GM10248 (cell line): ENCODE measurements at places on chromosomes 5 and 9.

GRCh38 chr9:20405616-20406015 lies 216.7 kb downstream of the MLLT3 start:
- DNase-seq, result no peak

DNA sequence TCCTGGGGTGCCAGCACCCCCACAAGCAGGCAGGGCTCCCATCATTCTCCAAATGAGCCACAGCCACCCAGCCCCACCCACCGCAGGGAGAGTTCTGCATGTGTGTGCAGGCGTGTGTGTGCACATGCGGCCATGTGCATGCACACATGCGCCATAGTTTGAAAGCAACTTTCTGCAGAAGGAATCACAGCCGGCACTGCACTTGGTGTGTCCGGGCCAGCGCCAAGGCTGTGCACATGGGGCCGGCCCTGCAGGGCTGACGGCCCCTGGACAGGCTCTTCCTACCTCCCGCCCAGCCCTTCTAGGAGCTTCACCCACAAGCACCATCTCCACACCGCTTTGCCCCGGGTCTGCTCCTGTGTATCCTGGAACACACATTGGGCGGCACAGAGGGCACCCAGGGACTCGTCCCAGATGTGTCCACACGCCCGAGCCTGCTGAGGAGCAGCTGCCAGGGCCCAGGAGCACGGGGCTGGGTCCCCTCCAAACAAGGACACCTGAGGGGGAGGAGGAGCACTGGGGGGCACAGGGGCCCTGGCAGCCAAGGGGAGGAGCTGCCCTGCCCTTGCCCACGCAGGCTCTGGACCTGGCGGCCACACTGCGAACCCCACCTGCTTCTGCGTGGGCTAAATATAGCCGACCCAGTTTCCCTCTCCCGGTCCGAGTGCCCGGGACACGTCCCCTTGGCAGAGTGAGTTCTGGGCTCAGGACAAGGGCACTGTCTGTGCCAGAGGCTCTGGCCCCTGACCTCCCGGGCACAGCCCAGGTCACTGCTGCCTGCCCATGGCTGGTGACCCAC lies 19.1 kb downstream of the TPPP start:
- no peak for DNase-seq

DNA sequence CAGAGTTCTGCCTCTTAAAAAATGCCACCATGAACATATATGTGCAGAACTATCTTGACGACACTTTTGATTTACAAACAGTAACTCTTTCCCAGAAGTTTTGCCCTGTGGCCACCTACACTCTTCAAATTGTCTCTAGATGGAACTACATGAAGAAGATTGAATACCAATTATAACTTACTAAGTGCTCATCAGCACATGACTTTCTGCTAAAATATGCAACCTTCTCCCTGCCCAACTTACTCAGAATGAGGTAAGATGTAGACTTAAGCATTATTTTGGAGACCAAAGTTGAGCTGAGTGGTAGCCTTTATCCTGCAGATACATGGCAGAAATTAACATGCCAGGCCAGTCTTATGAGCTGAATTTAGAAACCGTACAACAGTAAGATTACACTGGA lies 105.4 kb downstream of the SEMA5A start:
- no peak for DNase-seq

DNA sequence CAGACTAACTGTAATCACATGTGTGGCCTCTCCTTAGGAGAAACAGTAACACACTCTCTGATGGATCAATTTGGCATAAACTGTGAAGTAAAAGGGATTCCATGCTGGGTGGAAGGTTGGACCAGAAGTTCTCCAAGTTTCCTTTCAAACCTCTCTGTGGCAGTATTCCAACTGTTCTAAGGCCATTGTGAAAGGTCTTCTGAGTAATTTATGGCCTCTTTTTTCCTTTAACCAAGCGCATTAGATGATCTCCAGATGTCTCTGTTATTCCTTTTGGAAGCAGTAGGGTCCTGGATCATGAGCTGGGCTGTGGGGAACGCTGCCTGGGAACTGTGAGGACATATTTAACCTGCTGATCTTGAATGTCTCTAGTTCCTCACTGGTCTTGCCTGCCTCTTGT lies 80.6 kb upstream of the IL6ST start:
- DNase-seq, result no peak

DNA sequence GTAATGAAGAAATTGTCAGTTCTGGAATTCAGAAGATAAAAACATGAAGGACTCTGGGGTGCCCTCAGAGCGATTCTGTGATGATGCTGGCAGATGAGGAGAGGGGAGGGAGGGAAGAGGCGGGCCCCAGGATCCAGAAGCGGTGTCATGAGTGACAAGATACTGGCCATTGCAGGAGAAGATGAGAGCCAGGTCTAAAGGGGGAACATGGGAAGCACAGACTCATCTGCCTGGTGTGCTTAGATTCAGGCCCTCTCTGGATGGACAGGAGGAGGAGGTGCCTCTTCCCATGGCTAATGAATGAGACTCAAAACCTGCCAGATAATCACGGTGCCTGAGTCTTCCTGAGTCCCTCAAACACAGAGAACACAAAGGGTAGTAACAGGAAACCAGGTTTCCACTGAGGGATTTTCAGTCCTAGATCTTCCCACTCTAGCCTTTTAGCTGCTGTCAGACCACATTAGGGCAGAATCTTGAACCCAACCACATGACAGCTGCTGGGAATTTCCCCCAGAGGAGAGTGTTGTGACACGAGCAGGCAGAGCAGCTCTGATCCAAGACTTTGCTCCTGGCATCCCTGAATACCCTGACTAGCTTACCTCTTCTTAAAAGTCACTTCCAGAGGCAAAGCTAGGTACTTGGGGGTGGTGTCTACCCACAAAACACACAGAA lies 28.2 kb upstream of the HSPA9 start:
- peak; percentile 46 for DNase-seq

DNA sequence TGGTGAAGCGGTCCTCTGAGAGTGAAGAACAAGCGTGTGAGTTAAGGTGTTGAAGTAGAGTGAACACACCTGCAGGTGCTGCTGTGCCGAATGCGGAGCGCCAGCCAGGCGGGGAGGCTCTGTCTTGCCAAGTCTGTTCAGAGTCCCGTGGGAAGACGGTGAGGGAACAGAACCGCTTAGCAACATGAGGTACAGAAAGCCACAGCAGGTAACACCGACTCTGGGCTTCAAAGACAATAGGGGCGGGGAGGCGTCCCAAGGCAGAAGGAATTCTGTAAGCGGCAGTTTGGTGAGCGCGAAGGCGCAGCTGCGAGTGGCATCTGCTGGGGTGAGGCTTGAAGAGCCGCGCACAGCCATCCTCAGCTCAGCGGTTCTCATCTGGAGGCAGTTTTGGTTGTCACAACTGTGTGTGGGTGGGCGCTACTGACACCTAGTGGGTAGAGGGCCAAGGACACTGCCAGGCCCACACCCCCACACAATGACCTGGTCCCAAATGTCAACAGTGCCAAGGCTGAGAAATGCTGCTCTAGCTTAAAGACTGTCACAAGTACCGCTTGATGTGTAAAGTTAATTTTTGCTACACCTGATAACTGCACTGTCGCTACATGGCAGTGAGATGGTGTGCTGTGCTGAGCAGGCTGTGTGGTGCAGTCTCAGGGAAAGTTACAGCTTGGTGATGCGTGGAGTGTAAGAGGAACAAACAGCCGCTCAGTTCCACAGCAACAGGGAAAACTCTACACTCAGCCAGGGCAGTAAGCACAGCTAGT lies 67.4 kb upstream of the TBC1D9B start:
- DNase-seq, result peak; percentile 56

GRCh38 chr5:135835766-135836165 lies 1.3 kb downstream of the SLC25A48 start:
- no peak for DNase-seq

GRCh38 chr9:88936132-88936531 lies 55.1 kb upstream of the S1PR3 start:
- no peak for DNase-seq

DNA sequence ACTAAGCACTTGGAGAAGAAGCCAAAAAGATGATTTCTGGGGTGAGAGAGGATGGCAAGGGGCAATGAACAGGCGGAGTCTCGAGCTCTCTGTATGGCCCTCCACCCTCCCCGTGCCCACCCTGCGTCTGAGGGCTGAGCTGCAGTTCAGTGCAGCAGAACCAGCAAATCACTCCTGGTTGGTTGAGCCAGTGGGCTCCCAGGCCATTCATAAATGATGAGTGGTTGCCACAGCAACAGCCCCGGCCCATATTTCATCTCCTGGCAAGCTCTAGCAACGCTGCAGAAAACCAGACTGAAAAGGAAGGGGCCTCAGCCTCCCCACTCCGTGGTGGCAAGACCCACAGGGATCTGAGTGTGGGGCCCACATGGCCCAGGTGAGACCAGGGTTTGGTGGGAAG lies 93.8 kb upstream of the PPP1R26 start:
- DNase-seq, result no peak

GRCh38 chr5:137405393-137405792 lies 93.7 kb downstream of the SPOCK1 start:
- DNase-seq, result no peak

GRCh38 chr9:97761879-97762278 lies 64.7 kb upstream of the XPA start:
- no peak for DNase-seq

- DNase-seq, result no peak
These were observed 12.5 kb downstream of the PHF2 start for GRCh38 chr9:93588641-93589609.

- no peak for DNase-seq
These were observed 648.5 kb downstream of the MTRR start for GRCh38 chr5:8517456-8517855.

- no peak for DNase-seq
These were observed 53.3 kb upstream of the ANGPTL2 start for GRCh38 chr9:127175764-127176163.

DNA sequence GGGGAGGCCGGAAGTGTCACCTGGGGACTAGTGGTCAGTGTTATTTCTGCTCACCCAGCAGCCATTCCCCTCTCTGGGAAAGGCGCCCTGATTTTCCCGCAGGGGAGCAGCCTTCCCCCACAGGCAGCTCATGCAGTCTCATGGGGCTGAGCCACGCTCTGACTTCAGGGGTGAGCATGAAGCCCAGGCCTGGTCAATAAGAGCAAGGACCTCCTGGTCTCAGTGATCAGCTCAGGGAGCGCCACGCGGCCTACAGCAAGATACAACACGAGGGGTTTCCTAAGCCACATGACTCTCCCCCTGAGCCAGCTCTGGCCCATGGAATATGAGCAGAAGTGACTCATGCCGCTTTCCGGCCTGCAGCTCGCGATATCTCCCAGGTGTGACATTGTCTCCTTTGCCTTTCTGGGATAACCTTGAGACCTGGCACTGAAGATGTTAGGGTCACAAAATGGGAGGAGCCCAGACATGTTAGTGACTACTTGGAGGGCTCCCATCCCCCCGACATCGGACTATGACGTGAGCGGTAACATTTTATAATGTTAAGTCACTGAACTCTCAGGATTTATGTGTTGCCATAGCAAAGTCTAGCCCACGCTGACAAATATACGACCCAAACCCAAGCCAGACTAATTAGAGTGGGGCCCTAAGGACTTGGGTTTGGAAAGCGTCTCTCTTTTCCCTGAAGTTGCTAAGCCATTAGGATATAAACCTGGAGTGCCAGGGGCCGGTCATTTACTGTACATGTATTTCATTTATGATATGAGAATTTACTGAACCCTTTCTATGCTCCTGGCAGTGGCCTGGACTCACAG lies 46.5 kb upstream of the GFPT2 start:
- peak; percentile 10 for DNase-seq

GRCh38 chr5:135076051-135076491 lies 42.0 kb upstream of the PITX1 start:
- no peak for DNase-seq

DNA sequence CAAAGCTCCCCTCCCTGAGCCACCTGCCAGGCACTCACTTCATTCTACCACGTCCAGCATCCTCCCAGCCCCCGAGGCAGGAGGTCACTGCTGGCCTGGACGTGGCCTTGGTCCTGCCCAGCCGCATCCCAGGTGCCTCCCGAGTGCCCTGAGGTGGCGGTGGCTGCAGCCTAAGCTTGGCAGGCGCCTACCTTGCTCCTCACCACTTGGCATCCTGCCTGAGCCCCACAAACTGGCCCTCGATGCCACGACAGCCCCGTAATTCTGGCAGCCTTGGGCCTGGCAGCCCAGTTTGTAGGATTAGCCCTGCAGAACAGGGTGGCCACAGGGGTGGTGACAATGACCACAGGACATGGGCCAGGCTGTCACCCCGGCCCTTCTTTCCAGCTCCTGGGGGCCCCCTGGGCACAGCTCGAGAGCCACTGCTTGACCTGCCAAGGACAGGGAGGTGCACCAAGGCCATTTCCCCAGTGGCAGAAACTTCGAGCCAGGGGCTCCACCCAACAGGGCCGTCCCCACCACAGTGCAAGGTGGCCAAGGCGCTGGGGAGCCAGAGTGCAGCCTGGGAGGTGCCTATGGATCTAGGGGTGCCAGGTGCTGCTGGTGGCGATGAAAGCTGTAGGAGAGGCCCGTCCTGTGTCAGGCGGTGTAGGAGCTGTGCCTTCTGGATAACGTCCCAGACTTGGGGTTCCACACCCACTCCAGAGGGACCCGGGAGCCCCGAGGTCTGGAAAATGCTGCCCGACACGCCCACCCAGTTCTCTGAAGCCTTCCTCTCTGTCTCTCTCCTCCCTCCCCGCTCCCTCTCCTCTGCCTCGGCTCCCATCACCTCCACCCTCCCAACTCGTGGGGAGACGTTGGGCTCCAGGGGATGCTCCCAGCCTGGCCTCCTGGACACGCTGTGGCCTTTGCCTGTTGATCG lies 18.4 kb downstream of the NKD2 start:
- DNase-seq, result no peak

DNA sequence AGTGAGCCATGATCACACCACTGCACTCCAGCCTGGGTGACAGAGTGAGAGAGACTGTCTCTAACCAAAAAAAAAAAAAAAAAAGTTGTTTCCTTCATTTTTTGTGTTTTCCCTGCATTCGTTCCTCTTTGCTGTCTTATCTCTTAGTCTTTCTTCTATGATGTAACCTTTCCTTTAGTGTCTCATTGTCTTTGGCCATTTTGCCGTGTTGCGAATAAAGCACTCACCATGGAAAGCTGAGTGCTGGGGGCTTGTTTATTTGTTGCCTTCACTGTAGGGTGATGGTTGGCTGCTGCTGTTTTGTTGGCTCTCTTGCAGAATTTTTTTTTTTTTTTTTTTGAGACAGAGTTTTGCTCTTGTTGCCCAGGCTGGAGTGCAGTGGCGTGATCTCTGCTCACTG lies 7.7 kb downstream of the EHMT1 start:
- DNase-seq, result no peak

- no peak for DNase-seq
These were observed 182.3 kb downstream of the C9orf152 start for GRCh38 chr9:110025551-110026170.

DNA sequence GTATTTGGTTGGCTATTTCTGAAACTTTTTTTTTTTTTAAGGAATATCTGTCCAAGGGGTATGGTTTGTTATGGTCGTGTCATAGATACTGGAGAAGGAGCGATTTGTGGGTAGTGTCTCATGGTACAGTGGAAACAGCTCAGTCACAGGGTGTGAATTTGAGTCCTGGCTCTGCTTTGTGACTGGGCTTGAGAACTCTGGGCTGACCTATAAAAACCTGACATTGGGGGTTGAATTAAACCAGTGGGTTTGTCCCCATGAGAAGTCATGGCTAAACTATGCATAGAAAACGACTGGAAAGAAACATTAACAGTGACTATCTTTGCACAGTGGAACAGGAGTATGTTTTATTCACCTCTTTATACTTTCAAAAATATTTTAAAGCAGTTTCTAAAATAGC lies 54.7 kb downstream of the MACROH2A1 start:
- no peak for DNase-seq
